Stimulated activated CD8-positive, alpha-beta memory T cell treated with anti-CD3 and anti-CD28 coated beads, Interleukin-4, amount 100 ng/mL, for 4 hours (primary cell): ENCODE measurements at places on chromosomes 5 and 9.

DNA sequence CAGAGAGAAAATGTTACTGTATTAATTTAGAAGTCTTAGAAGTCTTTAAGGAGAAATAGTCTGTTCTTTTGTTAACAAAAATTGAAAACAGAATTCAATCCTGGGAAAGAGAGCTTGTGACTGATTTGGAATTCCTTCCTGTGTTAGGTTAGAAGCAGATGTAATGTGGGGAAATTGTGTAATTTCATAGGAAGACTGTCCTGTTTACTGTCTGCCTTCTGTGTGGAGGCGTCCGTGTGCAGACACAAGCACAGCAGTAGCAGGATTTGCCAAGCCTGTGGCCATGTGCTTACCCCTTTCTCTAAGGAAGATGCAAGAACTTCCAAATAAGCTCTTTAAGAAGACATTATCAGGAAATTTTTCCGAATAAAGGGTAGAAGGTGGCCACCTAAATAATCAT is 36.7 kb upstream of the F2R start:
- no peak for DNase-seq

DNA sequence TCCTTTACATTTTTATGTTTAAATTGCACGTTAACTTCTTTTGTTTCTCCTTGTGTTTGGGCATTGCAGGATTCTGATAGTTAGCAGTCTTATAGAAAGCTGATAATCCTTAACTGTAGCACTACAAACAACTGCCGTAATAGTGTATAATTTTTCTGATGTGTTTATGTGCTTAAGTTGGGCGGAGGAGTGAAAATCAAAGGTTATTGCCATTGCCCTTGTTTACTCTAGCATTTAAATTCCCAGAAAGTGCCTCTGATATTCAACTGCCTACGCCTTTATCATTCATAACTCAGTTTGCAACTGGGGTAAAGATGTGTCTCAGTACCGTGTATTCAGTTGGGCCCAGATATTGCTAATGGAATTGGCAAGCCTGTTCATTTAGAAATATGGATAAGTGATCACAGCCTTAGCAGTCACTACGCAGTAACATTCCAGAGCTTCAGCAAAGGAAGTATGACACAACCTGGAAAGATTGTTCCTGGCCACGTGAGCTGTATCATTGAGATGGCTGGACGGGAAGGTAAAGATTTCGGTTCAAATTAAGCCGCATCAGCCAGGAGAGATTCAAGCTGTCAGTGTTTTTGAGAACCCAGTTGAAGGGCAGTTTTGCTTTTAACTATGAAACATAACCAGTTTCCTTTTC is 28.1 kb upstream of the LRRTM2 start:
- no peak for DNase-seq

DNA sequence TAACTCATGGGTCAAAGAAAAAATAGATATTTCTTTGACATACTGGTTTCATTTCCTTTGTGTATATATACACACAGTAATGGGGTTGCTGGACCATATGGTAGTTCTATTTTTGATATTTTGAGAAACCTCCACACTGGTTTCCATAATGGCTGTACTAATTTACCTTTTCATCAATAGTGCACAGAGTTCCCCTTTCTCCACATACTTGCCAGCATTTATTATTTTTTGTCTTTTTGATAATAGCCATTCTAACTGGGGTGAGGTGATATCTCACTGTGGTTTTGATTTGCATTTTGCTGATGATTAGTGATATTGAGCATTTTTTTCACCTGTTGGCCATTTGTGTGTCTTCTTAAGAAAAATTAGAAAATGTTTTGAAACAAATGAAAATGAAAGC is 78.4 kb upstream of the CKMT2 start:
- DNase-seq: no peak

GRCh38 chr5:123279136-123279535 is 144.1 kb downstream of the CEP120 start:
- DNase-seq: no peak

- no peak for DNase-seq
Observed at GRCh38 chr5:138461343-138462125, 3.7 kb upstream of the EGR1 start.

DNA sequence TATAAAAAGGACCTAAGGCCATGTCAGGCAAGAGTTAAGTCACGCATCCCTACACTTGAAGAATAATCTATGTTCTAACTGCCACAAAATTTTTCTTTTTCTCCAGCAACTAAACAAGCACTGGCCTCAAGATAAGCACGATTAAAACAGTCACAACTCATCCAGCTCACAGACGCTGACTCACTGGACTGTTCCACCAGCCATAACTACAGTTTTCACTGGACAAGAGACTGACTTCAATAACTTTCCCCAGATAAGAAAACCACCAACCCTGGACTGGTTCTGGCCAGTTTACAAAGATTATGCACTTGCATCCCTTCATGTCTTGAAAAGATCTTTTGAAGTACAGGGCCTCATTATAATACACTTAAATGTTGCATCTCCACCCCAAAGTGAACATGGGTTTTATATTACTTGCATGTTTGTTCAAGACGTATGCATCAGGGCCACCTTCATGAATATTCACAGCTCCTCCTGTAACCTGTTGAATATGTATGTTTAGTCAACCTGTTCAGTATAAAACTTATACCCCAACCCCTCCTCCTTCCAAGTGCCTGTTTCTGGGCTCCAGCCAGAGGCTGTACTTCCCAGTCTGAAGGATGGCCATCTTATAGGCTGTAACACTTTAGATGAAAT is 129.3 kb upstream of the EPB41L4A start:
- DNase-seq: no peak

DNA sequence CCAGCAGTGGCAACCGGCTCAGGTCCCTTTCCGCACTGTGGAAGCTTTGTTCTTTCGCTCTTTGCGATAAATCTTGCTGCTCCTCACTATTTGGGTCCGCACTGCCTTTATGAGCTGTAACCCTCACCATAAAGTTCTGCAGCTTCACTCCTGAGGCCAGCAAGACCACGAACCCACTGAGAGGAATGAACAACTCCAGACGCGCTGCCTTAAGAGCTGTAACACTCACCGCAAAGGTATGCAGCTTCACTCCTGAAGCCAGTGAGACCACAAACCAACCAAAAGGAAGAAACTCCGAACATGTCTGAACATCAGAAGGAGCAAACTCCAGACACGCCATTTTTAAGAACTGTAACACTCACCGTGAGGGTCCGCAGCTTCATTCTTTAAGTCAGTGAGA is 103.5 kb downstream of the GLIS3 start:
- no peak for DNase-seq

DNA sequence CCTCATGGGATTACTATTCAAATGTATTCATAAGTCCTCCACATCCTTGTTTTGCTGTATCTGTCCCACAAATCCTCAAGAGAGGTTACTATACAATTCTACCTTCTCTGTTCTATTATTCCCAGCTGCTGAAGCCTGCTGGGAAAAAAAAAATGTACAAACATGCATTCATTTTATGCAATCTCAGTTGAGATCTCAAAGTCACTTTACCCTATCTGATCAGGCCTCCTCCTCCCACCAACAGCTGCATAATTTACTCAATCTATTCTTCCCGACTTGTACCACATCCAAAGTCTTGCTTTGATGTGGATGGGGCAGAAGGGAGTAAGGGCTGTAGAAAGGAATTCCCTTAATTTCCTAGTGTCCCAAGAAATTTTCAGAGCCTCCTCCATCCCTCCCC is 28.6 kb downstream of the PSIP1 start:
- DNase-seq: no peak
